Fibroblast of skin of left biceps (primary cell): ENCODE measurements at places on chromosomes 7 and 10.

DNA sequence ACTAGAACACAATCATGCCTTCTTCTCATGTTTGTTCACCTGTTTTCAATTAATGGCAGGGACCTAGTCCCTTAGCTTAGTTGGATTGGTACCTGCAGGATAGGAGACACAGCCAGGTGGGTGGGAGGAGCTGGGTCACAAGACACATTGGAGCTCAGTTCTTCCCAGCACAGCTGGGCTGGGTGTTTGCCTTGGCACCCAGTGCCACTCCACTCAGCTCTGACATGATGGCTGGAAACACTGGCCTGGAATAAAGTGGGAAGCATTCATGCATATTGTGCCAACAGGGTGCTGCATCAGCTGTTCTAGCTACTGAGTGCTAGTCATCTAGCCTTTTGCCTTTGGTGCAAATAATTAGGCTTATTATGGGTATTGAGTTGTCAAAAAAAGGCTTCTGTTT lies 226.1 kb downstream of the PTEN start:
- DNase-seq = no peak

DNA sequence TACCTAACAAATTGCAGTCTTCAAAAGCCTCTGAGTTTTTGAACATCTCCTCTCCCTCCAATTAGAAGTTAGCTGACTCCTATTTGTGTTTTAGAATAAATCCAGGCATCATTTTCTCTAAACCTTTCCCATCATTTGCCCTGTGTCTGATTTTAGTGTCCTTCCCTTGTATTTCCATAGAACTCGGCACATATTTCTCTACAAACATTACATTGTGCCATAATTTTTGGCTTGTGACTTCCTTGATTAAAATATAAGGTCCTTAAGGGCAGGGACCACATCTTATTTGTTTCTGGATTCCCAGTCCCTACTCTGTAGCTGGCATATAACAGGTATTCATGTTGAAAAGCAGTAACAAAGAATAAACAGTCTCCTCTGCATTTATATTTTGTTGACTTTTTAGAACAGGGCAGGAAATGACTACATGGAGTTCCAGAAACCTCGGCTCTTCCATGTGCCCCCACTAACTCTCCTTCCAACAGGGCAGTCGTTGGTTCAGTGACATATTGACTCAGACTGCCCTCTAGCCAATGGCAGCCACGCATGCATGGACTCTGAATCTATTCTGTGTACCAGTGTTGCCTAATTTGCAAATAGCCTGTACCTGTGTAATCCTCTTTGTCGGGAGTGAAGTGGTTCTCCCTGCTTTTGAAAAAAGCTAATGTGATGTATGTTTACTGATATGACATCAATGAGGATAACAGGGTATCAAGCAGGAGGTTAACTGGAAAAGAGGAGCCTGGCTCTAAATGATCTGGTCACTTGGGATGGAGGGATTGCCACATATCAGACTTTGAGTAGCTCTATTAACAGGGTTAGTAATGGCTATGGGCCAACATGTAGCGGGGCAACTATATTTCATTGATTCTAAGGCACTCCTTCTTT lies 19.8 kb upstream of the CPN1 start:
- DNase-seq = no peak

DNA sequence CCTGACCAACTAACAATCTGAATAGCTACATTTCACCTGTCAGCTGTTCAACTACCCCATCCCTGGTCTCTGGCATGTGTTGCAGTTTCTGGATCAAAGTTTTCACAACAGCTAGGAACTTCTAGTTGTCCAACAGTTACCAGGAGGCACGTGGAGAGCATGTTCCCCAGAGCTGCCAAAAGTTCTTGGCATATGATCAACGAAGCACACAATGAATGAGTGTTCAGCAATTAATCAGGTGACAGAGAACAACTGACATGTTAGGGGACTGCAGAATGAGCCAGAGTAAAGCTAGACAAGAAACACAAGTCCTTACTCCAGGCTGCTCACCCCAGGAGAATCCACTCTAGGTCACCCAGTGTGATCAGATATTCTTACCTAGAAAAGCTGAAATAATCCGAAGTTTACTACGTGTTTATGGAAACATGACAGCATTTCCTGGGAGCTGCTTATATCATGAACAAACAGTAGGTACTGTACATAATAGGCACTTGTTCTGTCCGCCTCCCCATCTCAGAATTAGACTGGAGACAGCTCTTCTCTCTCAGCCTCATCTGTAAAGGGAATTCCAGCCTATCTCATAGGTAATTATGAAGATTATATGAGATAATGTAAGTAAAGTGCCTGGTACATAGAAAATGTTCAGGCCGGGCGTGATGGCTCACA lies 50.6 kb downstream of the ZNF438 start:
- DNase-seq = no peak

DNA sequence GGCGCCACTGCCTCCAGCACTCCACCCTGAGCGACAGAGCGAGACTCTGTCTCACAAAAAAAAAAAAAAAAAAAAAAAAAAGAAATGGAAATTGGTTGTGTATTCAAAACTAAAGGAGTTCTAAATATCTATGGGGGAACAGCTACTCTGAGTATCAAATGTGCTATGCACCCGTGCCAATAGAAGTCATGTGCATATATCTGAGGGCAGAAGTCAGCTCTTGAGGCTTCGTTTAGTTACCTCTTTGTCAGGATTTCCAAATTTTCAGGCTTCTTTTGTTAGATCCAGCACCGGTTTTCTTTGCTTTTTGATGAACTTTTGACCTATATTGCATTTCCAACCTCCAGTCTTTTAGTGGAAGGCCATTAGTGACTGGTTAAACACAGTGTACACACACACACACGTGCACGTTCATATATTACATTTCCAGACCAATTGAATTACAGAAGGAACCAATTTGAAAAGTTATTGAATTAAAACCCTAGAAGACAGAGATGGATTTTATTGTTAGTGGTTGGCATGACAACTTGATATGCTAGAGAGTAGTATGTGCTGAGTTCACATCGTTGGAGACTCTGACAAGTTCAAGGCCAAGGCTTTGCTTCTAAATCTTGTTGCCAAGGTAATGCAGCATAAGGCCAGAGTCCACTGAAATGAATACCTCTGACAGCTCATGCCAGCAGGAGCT lies 33.1 kb upstream of the ADD3 start:
- DNase-seq = no peak

DNA sequence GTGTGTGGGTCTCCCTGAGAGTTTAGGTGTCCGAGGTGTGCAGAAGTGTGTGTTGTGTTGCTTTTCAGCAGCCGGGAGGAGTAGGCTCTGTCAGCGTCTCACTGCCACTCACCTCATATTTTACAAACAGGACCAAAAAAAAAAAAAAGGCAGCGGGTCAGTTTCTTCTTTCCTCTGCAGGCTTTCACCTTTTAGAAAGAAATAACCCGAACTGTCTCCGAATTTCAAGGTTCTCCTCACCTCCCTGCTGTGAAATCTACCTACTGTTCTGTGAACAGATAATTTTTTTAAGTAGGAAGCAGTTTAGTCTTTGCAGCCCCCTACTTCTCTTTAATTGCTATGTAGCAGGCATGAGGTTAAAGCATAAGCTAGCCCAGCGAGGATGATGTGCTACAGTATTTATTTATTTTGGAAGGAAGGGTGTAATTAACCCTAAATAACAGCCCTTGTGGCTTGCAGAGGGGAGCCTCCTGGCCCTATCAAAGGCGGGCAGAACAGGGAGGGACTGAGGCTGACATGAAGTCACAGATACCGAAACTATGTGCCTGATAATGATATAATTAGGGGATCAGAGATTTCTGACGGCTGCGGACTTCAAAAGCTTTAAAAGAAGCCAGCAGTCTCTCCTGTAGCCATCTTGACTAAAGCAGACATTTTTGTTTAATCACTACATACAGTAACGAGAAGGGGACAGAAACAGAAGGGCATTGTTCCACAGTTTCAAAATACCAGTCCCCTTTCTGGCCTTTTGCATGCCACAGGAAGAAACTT lies 1.6 kb downstream of the BAMBI start:
- DNase-seq = no peak

GRCh38 chr10:109887776-109888175 lies 35.5 kb downstream of the XPNPEP1 start:
- DNase-seq = no peak

- no peak for DNase-seq
Observed at GRCh38 chr7:83362871-83363550, 200.3 kb upstream of the PCLO start.

GRCh38 chr10:78852466-78853240 lies 216.1 kb upstream of the ZMIZ1 start:
- DNase-seq = no peak

DNA sequence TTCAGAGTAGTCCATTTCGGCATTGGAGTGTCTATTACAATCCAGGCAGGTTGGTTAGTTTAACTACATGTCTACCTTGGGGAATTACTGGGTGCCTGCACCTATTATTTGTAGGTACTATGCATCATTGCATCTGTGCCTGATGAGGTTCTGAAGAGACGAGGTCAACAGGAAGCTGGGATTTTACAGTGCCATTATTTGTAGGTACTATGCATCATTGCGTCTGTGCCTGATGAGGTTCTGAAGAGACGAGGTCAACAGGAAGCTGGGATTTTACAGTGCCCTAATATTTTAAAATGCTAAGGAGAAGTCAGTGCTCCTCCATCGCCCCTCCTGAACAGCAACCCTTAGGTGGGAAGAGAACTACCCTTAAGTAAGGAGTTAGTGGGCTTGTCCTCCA lies 41.7 kb downstream of the NPY start:
- DNase-seq = no peak

GRCh38 chr10:131198843-131199242 lies 112.7 kb downstream of the TCERG1L start:
- no peak for DNase-seq

DNA sequence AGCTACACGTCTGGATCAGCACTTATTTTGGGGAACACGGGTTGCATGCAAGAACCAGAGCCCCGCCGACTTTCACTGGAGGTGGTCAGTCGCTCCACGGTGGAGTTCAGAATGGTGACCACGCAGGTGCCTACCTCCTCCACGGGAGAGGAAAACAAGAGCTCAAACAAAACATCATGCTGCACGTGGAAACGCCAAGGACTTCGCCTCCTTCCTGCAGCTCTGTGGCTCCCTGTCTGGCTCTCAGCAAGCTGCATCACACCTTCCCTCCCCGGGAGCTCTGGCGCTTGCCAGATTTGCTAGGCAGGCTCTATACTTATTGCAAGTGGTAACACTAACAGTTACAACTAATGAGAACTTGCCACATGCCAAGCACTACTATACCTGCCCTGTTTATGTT lies 26.0 kb downstream of the GSDME start:
- no peak for DNase-seq

DNA sequence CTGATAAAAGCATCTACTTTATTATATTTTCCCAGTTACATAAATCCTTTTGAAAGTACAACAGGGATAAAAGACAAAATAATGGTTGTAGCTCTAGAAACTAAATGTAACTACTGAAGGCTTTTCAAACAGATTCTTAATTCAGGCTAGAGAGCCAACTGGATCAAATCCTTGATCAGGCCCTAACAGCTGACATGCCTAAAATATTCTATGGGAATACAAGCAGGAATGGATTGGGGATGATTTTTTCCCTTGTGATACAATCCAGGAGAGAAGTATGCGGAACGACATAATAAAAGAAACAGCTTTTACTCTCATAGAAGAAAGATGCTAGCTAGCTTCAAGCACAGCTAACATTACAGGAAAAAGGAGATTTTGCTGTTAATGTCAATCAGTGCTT lies 49.0 kb downstream of the NT5C2 start:
- no peak for DNase-seq

GRCh38 chr7:50304911-50305582 lies 531 bp downstream of the IKZF1 start:
- DNase-seq = no peak

DNA sequence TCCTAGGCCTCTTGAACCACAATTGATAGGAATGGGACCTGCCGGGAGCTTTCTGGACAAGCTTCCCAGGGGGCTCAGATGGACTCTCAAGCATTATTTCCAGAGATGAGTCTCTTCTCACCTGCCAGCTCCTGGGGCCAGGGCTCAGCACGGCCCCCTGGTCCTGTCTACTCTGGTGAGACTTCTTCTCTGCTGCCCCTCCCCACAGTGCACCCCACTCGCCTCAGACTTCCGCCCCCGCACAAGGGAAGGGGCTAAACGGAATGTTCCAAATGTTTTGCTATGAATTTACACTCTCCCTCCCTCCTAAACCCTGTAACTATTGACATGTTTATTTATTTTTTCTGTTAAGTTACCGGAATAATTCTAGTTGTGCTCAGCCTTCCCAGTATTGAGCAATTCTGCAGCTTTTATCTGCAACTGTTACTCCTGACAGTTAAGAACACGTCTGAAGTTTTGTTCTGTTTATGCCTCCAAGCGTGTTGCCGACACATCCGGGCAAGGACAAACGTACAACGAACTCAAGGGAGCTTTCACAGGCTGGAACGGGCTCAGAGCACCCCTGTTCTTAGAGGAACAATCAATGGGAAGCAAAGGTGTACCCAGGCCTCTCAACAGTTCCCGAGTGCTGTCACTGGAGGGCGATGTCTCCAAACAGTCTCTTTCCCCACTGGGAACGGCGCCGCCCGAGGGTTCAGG lies 55.2 kb downstream of the FHIP2A start:
- no peak for DNase-seq

DNA sequence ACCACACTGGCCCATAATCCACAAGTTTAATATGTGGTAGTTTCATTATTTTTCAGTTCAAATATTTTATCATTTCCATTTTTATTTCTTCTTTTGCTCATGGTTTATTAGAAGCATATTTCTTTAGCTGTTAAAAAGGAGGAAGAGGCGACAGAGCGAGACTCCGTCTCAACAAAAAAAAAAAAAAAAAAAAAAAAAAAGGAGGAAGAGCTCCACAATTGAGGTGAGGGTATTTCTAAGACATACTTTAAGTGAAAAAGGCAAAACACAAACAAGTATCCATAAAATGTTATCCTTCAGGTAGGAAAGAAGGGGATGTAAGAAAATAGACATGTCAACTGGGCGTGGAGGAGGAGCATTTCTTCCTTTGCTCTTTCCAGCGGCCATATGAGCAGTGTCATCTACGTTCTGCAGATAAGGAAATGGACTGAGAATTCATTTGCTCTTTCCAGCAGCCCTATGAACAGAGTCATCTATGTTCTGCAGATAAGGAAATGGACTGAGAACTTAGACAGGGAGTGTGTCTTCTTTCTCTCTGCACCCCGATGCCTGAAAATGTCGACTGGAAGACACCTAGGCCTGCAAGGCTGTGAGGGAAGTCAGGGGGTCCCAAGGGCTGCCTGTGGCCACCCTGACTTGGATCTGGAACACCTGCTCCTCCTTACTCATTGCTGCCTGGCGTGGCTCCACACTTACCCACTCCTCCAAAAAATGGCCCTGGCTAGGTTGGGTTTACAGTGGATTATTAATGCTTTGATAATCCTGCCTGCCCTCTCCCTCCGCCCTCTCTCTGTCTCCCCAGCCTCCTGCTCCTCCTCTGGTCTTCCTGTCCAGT lies 18.9 kb upstream of the RAMP3 start:
- no peak for DNase-seq

DNA sequence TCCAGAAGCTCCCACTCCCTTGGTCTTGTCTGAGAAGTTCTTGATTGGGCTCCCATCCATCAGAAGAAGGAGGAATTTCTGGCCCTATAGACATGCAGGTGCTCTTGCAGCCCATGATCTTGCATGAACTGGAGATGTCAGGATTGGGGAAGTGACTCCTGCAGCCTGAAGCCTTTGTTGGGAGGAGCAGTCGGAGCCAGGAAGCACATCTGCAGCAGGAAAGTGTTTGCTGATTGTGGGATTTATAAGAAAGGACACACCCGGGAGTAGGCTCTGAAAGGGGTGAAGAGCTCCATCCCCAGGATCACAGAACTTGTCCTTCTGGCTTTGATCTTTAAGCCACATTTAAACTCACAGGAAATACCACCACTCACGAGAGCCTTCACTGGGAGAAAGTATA lies 185.2 kb downstream of the DYNC1I1 start:
- no peak for DNase-seq

GRCh38 chr10:22433875-22434274 lies 88.6 kb downstream of the SPAG6 start:
- peak; percentile 84 for DNase-seq
